Esophagus squamous epithelium (tissue), 5 donors: ENCODE measurements at places on chromosomes 3 and 15.

GRCh38 chr15:60526127-60526616 is 47.2 kb upstream of the ICE2 start:
- DNase-seq: no peak

DNA sequence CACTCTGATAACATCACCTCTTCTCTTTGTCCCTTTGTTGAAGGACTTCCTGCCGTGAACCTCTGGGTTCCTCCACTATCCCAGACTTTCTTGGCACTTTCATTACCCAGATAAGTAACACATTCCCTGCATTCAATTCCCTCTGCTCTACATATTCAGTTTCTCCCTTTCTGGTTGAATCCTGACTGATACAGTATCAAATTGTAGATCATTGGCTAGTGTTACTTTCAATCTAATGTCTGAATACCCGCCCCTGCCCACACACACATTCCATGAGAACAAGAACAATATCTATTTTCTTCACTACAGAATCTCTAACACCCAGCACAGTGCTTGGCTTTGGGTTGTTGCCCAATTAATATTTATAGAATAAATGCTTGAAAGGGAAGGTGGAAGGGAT is 163.5 kb downstream of the ABHD5 start:
- no peak for DNase-seq

DNA sequence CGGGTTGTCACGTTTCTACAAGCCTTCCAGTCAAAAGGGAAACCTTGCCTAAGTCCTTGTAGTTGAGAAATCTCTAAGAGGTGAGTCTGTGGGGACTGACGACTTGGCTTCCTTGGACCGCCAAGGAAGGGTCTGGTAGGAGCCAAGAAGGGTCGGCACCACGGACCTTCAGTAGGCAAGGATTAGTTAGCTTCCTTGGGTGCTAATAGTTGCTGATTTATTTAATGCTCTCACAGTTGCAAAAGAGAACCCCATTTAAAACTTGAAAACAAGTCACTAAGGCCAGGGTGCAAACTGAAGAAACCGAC is 361 bp upstream of the LCMT2 start:
- DNase-seq: no peak

GRCh38 chr3:125055913-125056745 is at the start of gene HEG1:
HEG1 (minus strand) TSS chr3:125055997; CDS start chr3:125055890, 107 bp downstream.
- peak; percentile 26 for DNase-seq

DNA sequence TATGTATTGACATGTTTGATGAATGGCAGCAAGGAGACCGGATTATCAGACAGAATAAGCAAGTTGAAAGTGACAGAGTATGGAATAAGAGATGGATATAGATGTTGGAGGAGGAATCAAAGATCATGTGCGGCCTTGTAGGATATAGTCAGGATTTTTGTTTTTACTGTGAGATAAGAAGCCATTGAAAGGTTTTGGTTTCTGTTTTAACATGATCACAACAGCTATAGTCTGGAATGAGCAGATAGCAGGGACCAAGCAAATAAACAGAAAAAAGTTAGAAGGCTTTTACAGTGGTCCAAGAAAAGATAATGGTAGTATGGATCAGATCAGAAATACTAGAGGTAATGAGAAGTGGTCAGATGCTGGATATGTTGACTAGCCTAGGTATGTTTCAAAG is 52.6 kb downstream of the SLC12A6 start:
- no peak for DNase-seq

DNA sequence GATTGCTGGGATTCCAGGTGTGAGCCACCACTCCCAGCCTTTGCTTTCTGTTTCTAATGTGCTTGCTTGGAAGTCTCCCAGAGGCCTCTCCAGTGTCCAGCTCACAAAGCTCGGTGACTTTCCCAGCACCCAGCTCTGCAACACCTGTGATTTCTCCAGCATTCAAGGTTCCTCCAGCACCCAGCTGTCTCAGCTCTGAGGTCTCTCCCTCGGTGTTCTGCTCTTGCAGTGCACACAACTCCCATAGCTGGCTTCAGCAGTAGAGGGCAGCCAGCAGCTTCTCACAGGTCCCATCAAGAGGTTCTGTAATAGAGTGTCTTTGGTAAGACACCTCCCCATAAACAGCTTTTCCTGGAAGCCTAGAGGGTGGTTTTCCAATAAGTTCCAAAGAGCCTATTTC is 75.1 kb downstream of the GRM7 start:
- no peak for DNase-seq

- DNase-seq: no peak
These were observed 1.9 kb upstream of the TRIM71 start for GRCh38 chr3:32815841-32816438.

DNA sequence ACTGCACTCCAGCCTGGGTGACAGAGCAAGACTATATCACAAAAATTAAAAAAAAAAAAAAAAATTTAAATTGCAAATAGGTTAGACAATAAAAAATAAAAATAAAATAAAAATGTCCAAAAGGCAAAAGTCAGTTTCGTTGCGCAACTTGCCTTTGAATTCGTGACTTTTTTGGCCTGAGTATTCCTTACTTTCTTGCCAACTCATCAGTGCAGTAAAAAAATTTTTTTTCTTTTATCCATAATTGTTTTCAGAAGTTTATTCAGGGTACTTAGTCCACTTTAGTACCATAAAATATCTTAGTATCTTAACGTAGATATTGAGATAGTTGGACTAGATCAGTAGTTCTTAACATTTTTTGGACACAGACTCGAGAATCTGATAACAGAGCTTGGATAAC is 22.4 kb upstream of the CILP start:
- no peak for DNase-seq

DNA sequence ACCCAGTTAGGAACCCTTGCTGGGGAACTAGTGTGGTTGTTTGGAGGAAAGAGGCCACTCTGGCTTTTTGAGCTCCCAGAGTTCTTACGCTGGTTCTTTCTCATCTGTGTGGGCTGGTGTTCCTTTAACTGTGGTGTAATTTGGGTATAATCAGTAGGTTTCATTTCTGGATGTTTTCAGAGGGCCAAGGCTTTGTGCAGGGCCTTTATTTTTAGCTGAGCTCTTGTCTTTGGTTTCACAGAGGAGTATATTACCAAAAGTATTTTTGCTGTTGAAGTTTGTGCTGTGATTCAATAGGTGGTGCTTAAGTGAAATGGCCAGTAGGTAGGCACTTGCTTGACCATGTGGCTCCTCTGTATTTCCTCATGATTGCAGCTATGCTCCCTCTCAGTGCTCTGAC is 357.9 kb downstream of the KCNH8 start:
- no peak for DNase-seq

- DNase-seq: no peak
These were observed 242.3 kb downstream of the FHIT start for GRCh38 chr3:61008998-61009380.

- no peak for DNase-seq
These were observed 11.1 kb upstream of the RTP2 start for GRCh38 chr3:187713504-187713903.

DNA sequence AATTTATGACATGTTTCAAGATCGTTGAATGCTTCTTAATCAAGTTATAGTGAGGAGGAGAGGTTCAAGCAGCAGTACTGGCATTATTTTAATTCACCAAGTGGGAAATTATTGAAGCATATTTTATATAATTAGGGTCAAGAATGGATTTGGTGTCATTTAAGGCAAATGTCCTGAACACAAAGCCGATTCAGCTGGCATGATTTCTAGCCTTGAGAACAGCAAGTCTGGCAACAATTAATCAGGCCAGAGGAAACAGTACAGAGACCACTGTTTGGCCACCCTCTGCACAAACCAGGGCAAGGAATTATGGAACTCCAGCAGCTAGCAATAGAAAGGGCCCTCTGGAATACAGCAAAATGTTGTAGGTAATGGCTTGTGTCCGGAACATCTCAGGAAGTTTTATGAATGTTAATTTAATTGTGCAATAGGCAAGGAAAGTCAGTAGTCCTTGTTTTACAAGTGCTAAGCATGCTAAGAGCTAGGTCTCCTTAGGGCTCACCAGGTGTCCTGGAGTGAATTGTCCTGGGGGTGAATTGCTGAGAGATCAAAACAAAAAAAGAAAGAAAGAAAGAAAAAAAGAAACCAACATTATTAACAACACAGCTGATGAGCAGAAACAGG is 38.7 kb upstream of the SNRK start:
- no peak for DNase-seq

GRCh38 chr3:57500506-57500905 is 43.6 kb downstream of the DNAH12 start:
- no peak for DNase-seq

DNA sequence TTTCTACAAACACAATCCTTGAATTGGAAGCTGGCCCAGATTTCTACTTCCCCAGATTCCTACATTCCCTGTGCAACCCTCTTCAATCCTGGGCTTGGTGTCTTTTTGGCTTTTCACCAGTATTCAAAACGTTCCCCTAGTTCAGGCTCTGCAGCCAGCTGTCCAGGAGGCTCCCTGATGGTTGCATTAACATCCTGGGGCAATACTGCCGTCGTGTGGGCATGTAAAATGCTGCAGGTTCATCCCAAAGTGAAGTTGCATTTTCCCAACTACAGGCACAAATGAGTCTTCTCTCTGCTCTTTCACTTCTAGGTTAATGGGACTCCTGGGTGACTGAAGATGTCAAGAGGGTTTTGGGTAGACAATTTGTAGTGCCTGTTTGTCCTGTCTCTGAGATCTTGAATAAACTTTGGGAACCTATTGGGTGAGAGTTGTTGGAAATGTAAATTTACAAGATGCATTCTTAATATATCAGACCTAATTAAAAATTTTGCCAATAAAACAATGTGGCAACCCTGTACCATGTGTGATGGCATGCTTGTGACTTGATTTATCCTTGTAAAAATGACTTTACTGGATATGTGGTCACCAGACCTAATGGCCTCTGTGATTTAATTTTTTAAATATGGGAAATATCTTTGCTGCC is 28.6 kb downstream of the SOX14 start:
- DNase-seq: no peak

DNA sequence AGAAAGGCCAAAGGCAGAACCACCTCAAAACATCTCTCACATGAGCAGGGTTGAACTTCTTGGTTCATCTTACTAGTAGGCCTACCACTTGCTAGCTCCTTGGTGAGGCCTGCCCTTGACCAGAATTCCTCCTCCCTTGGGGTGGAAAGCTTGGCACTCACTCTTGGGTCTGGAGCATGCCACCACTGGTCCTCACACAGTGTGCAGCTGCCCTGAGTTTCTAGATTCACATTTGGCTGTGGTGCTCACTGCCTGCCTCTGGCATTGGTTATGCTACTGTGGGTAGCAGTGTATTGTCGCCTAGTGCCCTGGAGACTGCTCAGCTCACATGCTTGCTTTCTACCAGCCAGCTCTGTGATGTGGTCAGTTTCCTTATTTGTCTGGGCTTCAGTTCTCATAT is 23.7 kb downstream of the OXNAD1 start:
- no peak for DNase-seq

DNA sequence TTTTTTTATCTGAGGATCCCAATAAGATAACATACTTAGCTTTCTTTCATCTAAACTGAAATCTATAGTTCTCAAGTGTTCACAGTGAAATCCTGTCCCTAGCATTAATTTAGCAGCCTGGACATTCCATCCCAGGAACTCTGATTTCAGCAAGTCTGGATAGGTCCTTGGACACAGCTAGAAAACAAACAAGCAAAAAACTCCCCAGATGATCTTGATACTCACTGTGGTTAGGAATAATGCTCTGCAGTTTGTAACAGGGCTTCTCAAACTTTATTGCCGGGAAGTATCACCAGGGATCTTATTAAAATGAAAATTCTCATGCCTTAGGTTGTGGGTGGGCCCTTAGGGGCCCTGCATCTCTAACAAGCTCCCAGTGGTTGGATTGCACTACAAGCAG is 24.3 kb downstream of the THBS1 start:
- DNase-seq: no peak

DNA sequence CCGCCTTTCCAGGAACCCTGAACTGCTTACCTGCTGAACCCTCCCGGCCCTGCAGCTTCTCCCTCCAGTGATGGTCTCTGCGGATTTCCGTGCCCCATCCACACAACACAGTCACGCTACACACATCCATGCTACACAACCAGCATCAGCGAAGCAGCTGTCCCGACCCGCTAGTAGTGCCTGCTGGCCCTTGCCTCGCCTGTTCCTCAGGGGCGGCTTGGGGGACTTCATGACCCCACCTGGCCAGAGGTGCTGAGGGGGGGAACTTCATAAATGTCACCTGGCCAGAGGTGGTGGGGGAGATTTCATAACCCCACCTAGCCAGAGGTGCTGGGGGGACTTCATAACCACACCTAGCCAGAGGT is 530 bp upstream of the TUBGCP5 start:
- DNase-seq: no peak

- no peak for DNase-seq
These were observed 73.0 kb downstream of the ATP10A start for GRCh38 chr15:25790000-25790660.
